ENCODE measurements at places on chromosomes 13 and 19.

DNA sequence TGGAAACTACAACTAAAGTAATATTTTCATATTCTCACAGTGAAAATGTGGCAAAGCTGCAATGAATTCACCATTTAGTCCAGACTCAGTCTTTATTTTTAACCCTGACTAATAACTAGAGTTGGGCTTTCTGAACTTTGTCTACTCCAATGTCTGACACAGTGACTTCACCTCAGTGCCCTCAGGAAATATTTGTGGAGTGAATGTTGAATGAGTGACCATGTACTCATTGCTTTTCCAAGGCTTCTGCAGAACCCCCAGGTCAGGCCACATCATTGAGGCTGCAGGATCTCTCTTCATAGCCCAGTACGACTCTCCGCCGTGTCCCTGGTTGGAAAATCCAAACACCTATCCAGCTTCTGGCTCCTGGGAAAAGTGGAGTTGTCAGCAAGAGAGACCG is 1.8 kb downstream of the ZNF175 start:
- DNase-seq = peak; percentile 61

GRCh38 chr13:75102001-75102716 is 379.8 kb downstream of the TBC1D4 start:
- peak; percentile 4 for DNase-seq

DNA sequence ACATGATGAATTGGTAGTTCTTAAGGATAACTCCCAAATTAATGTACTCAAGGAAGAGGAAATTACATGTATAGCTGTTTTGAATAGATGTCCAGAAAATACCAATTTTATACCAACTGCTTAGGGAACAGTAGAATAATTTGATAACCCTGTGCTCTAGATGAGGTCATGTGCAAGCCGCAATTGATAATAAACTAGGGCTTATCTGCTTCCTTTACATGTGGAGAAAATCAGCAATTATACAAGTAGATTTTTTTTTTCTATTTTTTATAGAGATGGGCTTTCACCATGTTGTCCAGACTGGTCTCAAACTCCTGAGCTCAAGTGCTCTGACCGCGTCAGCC is 9.3 kb downstream of the TPT1 start:
- no peak for DNase-seq

DNA sequence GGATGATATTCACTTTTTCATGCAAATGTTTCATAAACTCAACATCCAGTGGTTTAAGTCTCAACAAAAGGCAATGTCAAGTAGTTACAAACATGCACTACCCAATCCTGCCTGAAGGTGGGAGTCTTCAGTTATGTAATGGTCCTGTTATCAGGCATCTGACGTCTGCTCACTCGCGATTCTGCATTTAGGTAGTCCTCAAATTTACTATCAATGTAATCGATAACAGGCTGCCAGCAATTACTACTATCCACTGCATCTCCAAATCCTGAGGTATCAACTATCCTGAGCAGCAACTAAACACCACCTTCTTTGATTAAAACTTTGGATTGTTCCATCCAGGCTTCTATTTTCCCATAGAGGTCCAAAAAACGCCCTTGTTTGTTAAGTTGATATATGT is 51.2 kb downstream of the NLRP12 start:
- DNase-seq = peak; percentile 74

- peak; percentile 42 for DNase-seq
These were observed 4.6 kb downstream of the FBXL3 start for GRCh38 chr13:77022341-77022740.

- DNase-seq = no peak
These were observed 73.7 kb downstream of the SGCG start for GRCh38 chr13:23254506-23254905.

- no peak for DNase-seq
These were observed 363 bp downstream of the SPIB start for GRCh38 chr19:50419022-50419579.
